ENCODE measurements at places on chromosomes 11 and 22. TPM values are rescaled to one million over a fixed set of nuclear protein-coding genes. Genes with fewer than 3 reads are reported as not detected.

Gene MIOX
- total RNA-seq, result 1.6 TPM

Gene CASP5
- not detected for total RNA-seq

Gene MYO18B
- total RNA-seq, result 0.06 TPM

Gene OR8B12
- total RNA-seq, result not detected

Gene HINFP
- 35.9 TPM for total RNA-seq

Gene ATL3
- 59.4 TPM for total RNA-seq

Gene HEPHL1
- not detected for total RNA-seq

Gene CHRM1
- 0.09 TPM for total RNA-seq

Gene STX5
- 48.8 TPM for total RNA-seq

Measured in mucosa of gallbladder (tissue), 1 donor.